Islet precursor cell (in vitro differentiated cells): ENCODE measurements at places on chromosomes 11 and 22.

DNA sequence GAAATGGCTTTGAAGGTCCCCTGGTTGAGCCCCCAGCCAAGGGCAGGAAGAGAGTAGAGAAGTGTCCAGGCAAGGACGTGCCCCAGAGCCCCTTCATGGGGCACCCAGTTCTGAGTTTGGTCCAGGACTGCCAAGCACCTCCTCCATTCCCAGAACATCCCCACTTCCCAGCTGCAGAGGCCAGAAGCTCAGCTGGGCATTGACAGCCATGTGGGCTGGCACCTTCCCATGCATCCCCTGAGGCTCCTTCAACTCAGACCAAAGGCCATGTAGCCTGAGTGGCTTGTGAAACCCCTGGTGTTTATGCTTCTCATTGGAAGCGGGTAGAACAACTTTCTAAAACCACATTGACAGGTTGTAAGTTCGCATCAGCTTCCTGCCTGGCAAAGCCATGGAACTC is 789.6 kb downstream of the TBC1D22A start:
- peak; percentile 5 for DNase-seq

GRCh38 chr11:68302256-68302655 is 10.1 kb upstream of the LRP5 start:
- no peak for DNase-seq

GRCh38 chr11:112213753-112214152 is 12.5 kb upstream of the PTS start:
- no peak for DNase-seq

DNA sequence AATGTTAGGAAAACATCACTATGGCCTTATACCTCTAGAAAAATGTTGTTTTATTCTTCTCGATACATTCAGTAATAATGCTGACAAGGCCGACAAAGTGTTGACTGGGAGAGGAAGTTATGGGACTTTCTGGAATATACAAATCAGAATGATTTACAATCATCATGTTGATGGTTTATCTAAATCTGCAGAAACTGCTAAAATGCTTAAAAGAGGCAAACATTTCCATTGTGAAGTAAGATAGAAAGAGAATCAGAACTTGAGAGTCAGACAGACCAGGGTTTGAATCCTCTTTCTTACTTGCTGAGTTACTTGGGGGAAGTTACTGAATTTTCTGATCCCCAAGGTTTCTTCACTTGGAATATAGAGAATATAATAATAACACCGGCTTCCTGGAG is 89.4 kb downstream of the CD44 start:
- no peak for DNase-seq

DNA sequence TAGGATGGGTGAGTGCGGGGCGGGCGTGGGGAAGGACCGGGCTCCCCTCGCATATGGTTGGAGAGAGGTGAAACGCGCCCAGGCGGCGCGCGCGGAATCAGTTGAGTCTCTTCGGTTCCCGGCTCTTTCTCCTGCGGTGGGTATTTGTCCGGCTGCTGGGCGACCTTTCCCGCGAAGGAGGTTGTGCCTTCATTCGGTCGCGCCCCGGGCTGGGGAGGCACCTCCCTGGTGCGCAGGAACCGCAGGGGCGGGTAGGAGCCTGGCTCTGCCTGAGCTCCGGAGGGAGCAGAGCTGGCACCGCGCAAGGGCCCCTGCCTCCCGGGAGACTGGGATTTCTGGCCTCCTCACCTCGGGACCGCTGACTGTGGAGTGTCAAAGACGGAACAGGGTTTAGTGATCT is 27.5 kb downstream of the SAA4 start:
- no peak for DNase-seq

- no peak for DNase-seq
These were observed 14.3 kb upstream of the ANKK1 start for GRCh38 chr11:113373306-113373705.

- no peak for DNase-seq
These were observed 9.1 kb downstream of the NDUFV1 start for GRCh38 chr11:67615728-67616430.

DNA sequence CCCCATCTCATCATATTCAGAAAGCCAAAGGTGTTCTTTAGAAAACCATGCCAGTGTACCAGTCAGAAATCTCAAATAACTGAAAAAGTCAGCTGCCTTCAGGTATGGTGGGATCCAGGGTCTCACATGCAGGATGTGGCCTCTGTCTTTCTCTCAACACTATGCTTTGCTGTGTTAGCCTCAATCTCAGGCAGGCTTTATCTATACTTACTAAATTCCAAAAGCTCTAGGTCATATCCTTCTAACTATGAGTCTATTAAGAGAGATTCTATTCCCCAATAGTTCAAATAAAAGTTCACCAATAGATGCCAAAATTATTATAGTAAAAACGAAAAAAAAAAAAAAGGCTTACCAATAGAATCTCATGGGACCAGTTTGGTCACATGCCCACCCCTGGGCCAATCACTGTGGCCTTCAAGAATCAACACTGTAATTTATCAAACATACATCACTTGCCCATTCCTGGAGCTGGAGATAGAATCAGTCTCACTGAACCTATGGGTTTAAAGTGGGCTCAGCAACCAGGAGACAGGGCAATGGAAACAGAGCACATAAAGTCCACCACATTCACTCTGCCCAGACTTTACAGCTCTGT is 38.0 kb upstream of the APLNR start:
- DNase-seq: no peak

DNA sequence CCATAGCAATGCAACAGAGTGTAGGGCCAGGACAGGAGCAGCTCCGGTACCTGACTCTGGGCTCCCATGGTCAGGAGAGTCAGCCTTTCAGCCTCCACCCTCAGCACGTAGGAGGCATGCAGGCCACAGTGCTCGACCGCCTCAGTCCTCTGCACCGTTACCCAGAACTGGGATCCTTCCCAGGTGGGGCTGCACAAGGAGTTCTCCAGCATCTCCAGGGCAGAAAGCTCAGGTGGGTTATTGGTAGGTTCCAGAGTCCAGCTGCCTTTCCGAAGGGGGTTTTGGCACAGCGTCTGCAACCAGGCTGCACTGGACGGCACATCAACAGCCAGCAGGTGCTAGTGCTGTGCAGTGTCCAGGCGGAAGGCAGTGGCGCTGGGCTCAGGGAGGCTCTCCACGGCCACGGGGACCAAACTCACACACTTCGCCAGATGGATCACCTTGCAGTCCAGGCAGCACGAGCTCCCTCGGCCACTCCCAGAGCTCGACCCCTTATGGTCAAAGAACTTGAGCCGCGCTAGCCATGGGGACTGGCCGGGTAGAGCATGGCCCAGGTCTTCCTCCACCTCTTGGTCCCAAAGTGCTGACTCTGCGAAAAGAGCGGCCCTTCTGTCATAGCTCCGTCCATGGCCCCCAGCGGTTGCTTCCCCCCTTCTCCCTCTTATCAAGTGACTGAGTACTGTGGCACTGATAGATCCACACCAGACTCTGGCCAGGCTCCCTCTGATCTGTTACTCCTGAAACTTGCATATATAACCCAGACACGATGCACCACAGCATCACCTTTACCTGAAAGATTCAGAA is 6.9 kb upstream of the PHOX2A start:
- DNase-seq: peak; percentile 45

- no peak for DNase-seq
These were observed 8.2 kb downstream of the SESN3 start for GRCh38 chr11:95222817-95223216.

DNA sequence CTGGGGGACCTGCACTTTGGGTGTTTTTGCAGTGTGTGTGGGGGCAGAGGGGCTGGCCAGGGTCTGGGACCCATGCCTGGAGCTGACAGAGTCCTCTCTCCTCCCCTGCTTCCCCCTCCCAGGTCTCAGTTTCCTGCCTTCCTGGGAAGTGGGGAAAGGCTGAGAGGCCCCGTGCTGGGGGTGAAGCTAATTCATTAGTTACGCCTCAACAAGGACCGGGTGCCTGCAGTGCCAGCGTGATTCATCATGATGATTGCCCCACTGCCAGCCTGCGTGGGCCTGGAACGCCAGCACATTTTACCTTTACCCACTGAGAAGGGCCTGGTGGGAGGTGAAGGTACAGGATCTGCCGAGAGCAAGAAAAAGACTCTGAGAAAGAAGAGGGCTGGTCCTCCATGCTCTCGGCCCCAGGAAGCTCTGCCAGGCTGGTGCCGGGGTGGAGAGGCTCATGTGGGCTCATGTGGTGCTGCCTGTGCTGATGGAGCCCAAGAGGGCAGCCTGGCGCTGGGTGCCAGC is 2.9 kb upstream of the LRRC10B start:
- no peak for DNase-seq

DNA sequence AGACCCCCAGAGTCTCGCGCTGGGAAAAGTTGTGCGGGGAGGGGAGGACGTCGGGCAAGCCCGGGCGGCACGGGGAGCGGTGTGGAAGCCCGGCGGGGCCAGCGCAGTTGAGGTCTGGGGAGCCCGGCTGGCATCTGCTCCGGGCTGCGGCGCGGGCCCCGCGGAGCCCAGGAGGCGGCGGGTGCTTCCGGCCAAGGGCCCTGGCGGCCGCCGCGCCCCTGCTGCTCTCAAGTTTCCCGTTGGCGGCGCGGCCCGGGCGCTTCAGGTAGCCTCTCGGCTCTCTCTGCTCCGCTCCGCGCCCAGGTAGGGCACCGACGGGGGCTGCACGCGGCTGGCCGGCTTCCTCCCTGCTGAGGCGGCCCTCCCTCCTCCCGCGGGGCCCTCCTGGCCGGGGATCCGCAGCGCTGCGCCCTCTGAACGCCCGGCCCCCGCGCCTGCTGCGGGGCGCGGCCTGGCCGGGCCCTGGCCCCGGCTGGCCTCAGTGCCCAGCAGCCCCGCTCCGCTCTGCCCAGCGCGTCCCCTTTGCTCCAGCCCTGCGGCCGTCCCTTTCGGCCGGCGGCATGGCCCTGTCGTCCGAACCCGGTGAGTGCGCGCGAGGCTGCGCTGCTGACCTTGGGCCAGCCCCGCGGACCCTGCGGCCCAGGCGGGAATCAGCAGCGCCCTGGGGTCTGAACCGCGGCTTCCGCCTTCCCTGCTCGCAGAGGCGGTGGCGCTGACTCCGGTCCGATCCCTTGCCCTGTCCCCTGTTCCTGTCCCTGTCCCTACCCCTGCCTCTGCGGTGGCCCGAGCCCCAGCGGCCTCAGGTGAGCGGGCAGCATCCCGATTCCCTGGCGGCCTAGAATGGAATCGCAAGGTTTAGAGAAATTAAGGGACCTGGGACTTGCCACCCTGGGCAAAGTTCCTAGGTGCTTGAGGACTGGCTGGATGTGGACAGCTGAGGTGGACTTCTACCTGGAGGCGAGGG is 4.3 kb upstream of the AMPD3 start:
- peak; percentile 86 for DNase-seq

GRCh38 chr11:60672255-60672654 is 27.2 kb upstream of the MS4A8 start:
- no peak for DNase-seq

DNA sequence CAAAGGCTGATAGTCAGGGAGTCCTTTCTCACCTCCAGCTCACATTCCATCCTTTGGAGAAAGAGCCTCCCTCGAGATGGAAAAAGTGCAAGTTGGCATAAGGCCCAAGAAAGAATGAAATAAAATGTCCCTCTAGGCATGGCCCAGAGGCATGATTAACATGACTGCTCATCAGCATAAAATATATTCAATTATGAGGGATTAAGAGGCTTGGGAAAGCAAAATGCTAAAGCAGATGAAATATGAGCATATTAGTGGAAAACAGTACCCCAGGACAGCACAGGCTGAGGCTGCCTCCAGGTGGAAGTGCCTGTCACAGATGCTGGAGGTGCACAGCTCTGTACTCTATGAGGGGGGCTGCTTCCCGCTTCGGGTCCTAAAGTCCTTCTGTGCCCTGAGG is 347.8 kb upstream of the PLET1 start:
- no peak for DNase-seq

DNA sequence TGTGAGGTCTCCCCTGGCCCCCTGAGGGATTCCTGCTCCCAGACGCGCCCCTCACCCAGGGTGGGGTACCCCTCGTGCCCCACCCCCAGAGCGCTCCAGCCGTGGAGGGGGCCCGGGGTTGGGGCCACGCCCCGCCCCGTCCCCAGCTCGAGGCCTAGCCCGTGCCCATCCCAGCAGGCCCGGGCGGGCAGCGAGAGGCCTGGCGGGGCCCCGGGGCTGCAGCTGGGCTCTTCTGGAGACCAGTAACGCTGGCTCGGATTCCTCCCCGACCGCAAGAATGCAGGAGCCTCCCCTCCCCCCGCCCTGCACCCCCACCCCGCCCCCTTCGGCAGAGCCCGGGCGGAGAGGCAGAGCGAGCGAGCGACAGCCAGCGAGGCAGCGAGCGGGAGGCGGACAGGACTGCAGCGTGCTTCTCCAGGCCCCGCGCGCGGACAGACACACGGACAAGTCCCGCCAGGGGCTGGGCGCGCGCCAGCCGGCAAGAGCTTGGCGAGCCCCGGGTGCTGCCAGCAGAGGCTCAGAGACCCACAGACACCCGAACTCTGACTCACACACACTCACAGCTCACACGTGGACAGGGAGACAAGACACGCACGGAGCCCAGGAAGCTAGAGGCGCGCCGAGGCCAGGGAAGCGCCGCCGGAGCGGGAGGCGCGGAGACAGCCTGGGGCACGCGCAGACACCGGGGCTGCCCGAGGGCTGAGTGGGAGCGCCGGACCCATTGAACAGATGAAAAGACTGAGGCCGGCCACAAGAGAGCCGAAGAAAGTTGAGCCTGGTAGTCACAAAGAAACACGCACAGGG is 15.2 kb downstream of the BCL9L start:
- peak; percentile 99 for DNase-seq

DNA sequence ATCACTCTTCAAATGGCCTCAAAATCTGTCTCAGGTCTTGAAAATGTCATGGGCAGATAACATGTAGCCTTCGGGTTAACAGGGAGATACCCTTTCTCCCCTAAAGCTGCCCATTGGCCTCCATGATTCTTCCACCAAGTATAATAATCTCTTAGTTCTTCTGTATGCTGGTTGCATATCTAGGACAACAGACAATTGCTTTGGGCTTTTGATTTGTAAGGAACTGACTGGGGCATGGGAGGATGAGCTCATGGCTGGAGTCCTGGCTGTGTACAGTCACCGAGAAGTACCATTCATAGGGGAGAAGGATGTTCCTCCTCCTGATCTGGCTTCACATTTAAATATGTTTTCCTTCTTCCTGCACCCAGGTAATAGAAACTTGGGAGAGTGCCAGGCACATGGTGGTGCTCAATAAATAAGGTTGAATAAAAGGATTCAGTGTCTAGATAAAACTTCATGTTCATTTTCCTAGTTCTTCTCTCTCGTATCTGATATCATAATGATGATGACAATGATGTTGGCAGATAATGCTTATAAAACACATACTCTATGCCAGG is 2.8 kb upstream of the AMPD3 start:
- peak; percentile 22 for DNase-seq

DNA sequence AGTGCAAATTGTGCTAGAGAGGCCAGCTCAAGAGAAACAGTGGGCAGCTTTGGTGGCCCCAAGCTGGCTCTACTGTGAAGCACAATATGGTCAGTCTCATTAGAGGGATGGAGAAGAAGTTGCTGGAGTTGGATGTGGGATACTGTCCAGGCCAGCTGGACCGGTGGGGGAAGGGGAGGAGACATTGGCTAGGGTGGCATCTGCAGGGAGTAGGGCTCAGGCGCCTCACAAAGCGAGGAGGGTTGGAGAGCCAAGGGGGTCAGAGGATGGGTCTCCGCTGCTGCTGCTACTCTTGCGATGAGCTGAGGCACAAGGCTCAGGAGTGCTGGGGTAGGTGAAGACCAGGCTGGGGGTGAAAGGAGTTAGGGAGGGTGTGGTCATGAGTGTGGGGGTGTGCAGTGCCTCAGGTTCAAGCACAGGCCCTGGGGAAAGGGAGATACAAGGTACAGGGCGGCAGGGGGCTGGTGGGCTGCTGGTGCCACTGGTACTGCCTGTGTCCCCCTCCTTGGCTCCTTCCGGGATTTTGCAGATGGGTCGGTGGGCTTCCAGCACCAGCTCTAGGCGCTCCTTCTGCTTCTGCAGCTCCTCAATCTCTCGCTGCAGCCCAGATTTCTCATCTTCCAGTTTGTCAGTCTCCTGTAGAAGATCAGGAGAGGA is 2.3 kb downstream of the CCDC85B start:
- no peak for DNase-seq
